Activated CD4-positive, alpha-beta T cell treated with anti-CD3 and anti-CD28 coated beads, Interleukin-2, amount 50 U/mL, for 1 hour (primary cell): ENCODE measurements at places on chromosomes 13 and 19.

GRCh38 chr19:5130371-5131030 lies 161.6 kb downstream of the KDM4B start:
- peak; percentile 50 for DNase-seq

- no peak for DNase-seq
Observed at GRCh38 chr13:110444226-110444653, 117.3 kb downstream of the RAB20 start.

GRCh38 chr13:32443111-32443510 lies 15.2 kb upstream of the N4BP2L1 start:
- DNase-seq: peak; percentile 30

DNA sequence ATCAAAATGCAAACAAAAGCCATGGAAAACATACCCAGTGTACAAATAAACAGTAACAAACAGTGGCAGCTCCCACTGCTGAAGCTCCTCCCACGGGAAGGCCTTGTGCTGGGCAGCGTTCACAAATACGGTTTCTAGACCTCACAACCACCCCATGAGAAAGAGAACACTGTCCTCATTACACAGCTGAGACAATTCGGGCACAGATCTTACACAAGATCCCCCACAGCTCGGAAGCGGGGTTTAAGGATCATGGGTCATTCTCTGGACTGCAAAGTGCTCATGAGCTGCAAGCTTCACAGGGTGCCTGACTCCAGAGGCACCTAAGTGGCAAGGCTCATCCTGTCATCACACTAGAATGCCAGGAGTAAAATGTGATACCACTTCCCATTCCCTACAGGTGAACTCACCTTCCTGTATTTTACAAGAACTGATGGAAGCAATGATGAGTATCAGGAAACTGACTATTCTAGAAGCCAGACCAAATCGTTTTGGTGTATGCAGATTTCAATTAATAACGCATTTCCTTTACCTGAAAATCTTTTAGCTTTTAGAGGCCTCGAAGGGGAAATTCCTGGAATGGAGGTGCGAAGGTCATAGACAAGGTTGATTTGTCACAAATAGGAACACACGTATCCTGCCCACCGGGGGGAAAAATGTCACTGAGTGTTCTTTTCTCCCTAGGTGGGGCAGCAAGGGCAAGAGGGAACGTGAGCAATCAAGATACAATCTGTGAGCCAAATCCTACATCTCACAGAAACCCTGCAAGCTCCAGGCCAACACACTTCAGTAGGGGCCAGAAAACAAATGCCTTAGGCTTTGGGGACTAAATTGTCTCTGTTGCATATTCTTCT lies 41.2 kb downstream of the STK24 start:
- no peak for DNase-seq

- DNase-seq: no peak
Observed at GRCh38 chr13:49217962-49218492, 2.1 kb upstream of the MLNR start.

DNA sequence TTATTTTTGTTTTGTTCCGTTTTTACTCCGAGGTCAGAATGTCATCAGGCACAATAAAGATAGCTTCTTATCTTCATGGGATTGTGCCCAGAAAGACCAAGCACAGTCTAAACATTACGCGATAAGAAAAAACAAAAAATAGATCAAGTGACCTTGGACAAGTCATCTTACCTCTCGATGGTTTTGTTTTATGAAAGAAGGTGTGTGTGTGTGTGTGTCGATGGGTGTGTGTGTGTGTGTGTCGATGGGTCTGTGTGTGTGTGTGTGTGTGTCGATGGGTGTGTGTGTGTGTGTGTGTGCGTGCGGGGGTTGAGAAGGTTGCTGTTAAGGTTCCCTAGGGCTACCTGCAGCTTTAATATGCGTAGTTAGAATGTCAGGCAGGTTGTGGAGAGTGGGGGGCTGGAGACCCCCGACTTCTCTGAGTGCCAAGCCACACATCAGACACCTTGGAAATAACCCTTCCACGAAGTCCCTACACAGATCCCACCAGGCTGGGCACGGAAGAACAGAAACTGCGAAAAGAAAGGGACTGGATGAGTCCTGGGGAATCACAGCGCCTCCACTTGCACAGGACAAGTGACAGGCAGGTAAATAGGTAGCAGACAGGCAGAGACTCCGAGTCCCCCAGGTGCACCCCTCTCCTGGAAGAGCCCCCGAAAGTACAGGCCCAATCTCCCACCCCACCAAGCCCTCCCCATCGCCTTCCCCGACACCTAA lies 458 bp upstream of the ATP8A2 start:
- no peak for DNase-seq

GRCh38 chr13:63693696-63694095 lies 2278.0 kb upstream of the PCDH20 start:
- no peak for DNase-seq

- no peak for DNase-seq
Observed at GRCh38 chr13:54965881-54966280, 1937.3 kb downstream of the OLFM4 start.

DNA sequence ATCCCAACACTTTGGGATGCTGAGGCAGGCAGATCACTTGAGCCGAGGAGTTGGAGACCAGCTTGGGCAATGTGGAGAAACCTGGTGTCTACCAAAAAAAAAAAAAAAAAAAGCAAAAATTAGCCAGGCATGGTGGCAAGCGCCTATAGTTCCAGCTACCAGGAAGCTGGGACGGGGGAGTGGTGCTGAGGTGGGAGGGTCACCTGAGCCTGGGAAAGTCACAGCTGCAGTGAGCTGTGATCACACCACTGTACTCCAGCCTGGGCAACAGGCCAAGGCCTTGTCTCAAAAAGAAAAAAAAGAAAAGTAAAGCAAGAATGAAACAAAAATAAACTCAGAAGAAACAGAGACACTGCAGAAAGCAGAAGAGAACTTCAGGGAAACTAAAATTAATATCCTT lies 31.6 kb downstream of the MTRF1 start:
- DNase-seq: no peak

DNA sequence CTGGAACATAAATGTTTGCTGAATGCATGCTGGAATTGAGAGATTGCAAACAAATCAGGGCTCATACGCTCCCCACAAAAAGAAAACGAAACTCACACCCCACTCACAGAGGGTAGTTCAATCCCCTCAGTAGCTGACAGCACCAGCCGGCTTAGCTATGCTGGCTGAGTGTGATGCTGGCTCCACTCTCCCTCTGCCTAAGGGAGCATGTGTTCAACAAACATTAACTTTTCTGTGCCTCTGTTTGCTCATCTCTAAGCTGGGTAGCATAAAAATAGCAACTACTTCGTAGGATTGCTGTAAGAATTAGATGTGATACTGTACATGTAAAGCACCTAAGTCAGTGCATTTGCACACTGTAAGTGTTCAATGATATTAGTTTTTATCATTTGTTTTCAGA lies 282.6 kb downstream of the FOXO1 start:
- no peak for DNase-seq

DNA sequence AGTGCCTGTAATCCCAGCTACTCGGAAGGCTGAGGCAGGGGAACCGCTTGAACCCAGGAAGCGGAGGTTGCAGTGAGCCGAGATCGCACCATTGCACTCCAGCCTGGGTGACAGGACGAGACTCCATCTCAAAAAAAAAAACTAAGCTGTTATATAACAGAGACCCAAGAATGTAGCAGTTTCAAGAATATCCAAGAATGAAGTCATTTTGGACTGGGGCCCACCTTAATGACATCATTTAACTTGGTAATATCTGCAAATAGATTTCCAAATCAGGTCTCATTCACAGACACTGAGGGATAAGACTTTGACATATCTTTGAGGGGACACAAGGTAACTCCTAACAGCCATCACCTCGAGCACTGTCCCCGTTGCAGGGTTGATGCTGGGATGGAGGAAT lies 36.5 kb upstream of the MRI1 start:
- no peak for DNase-seq

- DNase-seq: no peak
Observed at GRCh38 chr13:110318920-110319319, 11.8 kb downstream of the COL4A2 start.

DNA sequence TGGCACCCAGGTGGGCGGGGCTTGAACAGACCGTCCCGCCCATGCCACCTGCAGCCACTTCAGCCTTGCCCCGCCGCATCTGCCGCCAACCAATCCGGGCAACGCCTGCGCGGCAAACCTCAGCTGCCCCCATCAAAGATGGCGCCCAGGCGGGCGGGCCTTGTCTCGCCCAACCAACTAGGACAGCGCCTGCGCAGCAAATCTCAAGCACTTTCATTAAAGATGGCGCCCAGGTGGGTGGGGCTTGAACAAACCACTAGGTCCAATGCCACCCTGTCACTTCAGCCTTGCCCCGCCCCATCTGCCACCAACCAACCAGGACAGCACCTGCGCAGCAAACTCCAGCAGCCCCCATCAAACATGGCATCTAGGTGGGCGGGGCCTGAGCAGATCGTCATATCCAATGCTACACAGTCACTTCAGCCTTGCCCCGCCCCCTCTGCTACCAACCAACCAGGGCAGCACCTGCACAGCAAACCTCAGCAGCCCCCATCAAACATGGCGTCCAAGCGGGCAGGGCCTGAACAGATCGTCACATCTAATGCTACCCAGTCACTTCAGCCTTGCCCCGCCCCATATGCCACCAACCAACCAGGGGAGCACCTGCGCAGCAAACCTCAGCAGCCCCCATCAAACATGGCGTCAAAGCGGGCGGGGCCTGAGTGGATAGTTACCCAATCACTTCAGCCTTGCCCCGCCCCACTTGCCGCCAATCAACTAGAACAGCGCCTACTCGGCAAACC lies 1.4 kb downstream of the PEG3 start:
- no peak for DNase-seq

DNA sequence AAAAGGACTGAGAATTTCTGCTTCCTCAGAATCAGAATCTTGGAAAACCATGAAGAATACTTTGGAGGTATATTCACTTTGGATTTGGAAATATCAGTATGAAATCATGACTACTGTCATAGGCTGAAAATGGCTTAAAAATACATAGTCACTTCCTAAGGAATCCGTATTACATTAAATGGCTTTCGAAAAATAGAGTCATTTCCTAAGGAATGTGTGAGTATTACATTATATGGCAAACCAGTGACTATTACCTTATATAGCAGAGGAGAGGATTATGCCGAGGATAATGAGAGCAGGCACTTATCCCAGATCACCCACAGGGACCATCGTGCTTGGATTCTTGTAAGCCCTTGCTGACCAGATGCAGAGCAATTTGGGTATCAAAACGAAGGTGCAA lies 1471.8 kb downstream of the EFNB2 start:
- no peak for DNase-seq

- DNase-seq: no peak
Observed at GRCh38 chr13:30153545-30154426, 153.6 kb downstream of the KATNAL1 start.

DNA sequence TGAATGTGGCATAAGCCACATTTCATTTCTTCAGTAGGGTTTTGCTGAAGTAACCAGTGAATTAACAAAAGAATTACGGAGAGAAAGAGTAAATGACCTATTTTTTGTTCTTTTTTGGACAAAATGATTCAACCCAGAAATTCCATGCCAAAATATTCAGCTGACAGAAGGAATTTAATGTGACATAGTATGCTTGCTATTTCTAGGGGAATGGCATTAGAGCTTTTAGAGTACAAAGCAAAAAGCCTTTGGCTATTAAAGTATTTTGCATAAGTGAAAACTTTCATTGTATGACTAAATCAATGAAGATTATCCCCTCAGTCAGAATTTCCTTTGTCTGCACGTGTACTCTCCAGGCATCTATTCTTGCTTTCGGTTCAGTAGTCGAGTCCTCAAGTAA lies 465.3 kb downstream of the COG6 start:
- no peak for DNase-seq

GRCh38 chr19:29568036-29569025 lies 37.8 kb upstream of the POP4 start:
- DNase-seq: no peak

GRCh38 chr19:32624410-32624809 lies 43.4 kb downstream of the PDCD5 start:
- no peak for DNase-seq

DNA sequence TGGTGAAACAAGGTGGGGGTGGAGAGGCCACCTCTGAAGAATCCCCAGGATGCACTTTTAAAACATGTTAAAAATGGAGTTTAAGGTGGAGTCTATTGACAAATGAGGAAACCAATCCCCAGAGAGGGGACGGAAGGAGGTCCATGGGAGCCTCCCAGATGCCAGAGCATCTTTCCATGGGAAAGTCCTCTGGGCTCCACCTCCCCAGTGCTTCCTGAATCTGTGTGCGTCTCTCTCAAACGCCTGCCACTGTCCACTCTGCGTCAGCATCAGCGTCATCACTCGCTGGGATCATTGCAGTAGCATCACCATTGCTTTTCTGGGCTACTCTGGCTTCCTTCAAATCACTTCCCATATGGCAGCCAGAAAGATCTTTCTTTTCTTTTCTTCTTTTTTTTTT lies 6.2 kb downstream of the GPR4 start:
- no peak for DNase-seq

DNA sequence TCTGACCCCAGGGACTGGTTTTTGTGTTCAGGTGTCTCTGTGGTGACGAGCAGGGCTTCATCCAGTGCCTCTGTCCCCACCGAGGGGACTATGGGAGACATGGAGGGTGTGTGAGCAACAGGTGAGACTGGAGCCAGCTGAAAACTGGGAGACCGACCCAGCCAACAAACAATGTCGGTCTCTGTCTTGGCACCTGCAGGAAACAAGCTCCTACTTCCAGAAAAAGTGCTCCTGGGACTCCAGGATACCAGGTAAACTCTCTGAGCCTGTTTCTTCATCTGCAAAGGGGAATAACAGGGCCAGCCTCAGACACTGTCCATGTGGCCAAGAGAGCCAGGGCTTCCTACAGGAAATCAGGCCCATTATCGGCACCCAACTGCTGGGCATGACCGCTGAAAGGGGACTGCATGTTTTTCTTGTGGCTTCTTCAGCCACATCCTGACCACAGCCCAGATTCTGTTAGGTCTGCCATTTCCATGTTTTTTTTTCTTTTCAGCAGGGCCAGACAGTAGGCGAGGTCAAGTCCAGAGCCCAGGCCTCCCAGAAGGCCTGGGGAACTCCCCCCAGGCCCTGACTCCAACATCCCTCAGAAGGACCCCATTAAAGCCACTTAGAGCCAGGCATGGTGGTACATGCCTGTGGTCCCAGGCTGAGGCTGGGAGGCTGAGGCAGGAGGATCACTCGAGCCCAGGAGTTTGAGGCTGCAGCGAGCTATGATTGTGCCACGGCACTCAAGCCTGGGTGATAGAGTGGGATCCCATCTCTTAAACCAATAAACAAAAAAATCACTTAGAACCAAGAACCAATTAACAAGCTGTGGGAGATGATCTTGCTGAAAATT lies 836 bp upstream of the BST2 start:
- no peak for DNase-seq
